Fibroblast of lung (primary cell): ENCODE measurements at places on chromosomes 2 and 18. TPM values are rescaled to one million over a fixed set of nuclear protein-coding genes. Genes with fewer than 3 reads are reported as not detected.
A peak's percentile ranks its signal among the peaks of the same experiment; 100 is the strongest.

GAD1 gene
- 0.26 and 0.33 TPM in 2 replicates for total RNA-seq

- no peak for DNase-seq
Observed at GRCh38 chr2:189285349-189285748, 105.8 kb upstream of the COL5A2 start.

ALKAL2 gene
- total RNA-seq, result 0.17 TPM in 1 of 2 replicates, not detected in the other

GRCh38 chr2:27261241-27261925 lies 1.5 kb downstream of the SLC30A3 start:
- no peak for DNase-seq

GRCh38 chr2:179274749-179275148 lies 10.1 kb upstream of the SESTD1 start:
- no peak for DNase-seq

DNA sequence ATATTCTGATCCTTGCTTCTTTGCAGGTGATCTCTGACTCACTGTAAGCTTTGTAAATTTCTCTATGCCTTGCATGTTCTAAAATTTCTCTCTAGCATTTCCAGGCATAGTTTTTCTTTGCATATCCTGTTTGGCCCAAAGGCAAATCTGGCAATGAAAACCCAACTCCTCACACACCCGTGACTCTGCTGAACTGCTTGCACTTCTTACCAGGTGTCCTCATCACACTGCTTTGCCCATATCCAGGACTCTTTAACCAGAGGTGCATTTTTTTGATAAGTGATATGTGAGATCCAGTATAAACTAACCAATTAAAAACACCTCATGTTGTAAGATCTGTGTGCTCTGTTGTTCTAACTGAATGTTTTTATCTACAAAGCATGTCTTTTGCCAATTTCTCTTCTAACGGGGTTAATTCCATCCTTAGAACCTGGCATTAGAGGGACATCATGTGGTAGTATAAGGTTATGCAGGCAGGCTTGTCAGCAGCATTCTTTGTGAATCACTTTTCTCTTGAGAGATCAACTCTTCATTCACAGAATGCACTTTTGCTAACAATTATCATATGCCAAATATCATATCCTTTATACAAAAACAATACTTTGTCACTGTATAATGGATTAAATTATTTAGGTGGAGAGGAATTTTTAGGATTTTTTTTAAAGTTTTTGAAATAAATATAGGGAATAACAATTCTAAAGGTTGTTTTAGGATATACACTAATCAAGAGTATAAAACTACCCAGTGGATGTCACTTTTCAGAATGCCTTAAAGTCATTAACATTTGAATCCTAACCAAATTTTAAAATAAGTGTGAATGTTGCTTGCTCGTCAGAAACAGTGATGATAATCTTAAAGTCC lies 20.8 kb upstream of the TMX3 start:
- peak; percentile 58 for DNase-seq

- DNase-seq, result peak; percentile 98
Observed at GRCh38 chr2:7825591-7826312, 856.1 kb upstream of the ID2 start.

DNA sequence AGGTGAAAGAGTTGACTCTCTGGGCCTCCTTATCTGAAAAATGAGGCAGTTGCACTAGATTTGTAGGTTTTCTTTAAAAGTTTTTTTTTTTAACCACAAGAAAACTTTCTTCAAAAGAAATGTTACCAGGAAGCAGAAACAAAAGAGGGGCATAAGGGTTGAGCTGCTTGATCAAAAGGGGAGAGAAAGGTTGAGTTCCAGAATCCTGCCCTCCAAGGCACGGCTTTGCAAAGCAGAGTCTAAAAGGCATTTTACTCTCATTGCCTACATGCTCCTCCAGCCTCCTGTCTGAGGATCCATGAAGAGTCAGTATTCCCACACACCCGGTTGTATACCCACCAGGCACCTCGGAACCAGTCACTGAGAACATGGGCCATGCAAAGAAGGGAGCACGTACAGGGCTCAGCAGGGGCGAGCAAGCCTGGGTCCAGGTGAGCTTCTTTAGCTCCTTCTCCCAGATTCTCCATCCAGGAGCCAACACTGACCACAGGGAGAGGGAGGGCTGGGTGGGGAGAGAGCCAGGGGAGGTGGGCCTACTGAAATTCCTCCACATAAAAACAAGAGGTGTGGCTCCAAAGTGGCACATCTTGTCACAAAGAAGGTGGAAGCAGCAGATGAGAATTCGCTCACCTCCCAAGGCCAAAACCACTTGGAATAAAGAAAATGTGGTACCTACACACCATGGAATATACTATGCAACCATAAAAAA lies 116.0 kb upstream of the EPC2 start:
- no peak for DNase-seq

ATP6V1B1 gene
- total RNA-seq, result 0.77 and 2.1 TPM in 2 replicates

PID1 gene
- 8.2 and 29.6 TPM in 2 replicates for total RNA-seq

GRCh38 chr2:129135017-129135416 lies 816.3 kb upstream of the HS6ST1 start:
- no peak for DNase-seq

GRCh38 chr18:36308711-36309435 lies 11.4 kb downstream of the FHOD3 start:
- no peak for DNase-seq

DNA sequence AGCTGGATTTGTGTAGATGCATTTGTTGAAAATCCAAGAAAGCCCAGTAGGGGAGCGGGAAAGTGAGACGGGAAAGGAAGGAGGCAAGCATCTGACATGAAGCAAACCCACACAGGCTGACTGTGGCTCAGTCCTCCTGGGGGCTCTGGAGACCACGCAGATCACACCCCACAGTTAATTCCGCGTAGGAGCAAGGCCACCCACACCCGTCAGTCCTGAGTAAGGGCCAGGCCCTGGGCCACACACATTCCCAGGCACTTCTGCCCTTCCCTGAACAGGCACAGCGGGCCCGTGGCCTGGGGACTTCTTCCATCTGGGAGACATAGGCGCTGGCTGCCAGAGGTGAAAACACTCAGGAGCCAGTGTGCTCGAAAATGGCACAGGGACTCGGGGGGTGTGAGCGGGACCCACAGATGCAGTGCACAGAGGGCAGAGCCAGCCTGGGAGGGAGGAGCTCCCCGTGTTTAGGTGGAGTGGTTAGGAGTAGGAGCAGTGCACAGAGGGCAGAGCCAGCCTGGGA lies 19.4 kb upstream of the PRLH start:
- no peak for DNase-seq

IER3IP1 gene
- total RNA-seq, result 26.2 and 47.9 TPM in 2 replicates

DNA sequence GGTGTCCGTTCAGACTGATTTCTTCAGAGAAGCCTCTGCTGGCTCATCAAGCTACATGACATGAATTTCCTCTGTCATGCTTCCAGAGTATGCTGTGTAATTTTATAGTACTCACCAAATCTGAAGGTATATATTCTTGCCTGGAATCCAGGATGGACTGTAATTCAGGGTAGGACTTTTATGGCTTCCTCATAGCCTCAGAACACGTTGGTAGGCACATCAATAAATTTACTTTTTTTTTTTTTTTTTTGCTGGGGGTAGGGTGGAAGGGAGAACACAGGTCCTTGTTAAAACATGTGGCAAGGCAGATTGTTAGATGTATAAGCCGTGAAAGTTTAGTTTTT lies 34.4 kb downstream of the MTA3 start:
- DNase-seq, result no peak

ANKRD29 gene
- total RNA-seq, result 4.1 and 6.9 TPM in 2 replicates

- DNase-seq, result peak; percentile 57
Observed at GRCh38 chr18:58196164-58196563, 152.1 kb downstream of the NEDD4L start.

ICOS gene
- total RNA-seq, result not detected in 2 replicates

GRCh38 chr2:217915706-217916105 lies 87.1 kb downstream of the TNS1 start:
- no peak for DNase-seq
